ENCODE measurements at places on chromosomes 1 and 21.

DNA sequence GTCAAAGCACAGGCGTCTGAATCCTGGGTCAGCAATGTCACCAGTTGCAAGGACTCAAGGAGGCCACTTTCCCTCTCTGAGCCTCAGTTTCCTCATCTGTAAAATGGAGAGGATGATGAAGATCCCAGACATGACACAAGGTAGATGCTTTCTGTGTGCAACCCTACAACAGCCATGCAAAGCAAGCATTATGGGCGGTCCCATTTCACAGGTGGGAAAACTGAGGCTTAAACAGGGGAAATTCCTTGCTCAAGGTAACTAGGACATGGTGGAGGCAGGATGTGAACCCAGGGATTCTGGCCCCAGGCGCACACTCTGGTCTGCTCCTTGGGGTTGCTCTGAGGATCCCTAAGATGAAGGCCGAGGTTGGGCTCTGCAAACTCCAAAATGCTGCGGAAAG is 311.0 kb downstream of the PTPRU start:
- no peak for DNase-seq

DNA sequence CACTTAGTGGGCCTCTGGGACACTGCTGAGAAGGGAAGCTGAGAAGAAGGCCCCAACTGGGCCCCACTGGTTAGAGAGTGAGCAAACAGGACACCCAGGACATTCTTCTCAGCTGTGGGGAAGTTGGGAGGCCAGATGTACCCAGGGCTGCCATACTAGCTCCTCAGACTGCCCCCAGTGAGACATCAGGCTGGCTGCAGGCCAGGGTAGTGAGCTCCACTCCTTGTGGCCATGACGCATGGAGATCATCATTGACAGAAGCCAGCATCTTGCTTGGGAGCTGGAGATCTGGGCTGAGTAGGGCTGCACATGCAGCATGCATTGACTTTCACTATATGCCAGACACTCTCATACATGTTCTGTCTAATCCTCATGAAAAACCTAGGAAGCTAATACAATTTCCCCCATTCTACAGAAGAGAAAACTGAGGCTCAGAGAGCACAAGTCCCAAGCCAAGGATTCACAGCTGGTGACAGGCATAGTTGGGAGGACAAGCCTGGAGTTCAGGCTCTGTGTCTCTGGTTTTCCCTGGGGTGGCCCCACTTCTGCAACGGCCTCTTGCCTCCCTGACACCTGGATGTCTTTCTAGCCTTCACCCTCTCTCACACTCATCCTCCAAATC is 24.1 kb upstream of the MYCL start:
- no peak for DNase-seq

DNA sequence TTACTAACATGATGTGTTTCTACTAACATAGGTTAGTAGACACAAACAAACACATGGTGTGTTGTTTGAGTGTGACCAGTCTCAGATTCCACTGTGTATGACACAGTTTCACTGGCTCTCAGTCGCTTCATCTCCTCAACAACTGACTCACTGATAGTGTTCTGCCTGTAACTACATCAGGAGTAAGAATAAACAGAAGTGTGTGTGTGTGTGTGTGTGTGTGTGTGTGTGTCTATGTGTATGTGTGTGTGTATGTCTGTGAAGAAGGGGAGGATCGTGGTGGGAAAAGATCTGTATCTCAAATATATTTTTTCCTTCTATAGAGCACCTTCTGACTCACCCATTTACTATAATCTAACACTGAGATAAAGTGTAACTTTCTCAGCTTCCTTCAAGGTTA is 391.0 kb downstream of the PTPRC start:
- peak; percentile 16 for DNase-seq

DNA sequence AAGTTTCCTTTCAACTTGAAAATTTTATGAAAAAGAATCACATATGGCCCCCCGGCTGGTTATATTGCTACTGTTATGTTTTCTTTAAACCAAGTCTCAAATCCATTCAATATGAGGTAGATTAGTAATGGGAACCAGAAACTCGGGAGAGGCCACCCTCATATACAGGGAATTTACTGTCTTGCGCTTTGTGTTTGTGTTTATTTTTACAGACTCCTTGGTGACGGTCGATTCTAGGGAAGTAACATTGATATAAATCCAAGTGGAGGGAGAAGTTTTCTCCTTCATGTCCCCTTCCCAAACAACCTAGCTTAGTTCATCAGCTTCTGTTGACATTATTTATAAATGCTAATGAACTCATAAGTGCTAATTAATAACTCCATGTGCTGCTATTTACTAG is 163.5 kb upstream of the LMO4 start:
- no peak for DNase-seq

GRCh38 chr21:42564561-42564971 is 50.9 kb downstream of the SLC37A1 start:
- DNase-seq: no peak

DNA sequence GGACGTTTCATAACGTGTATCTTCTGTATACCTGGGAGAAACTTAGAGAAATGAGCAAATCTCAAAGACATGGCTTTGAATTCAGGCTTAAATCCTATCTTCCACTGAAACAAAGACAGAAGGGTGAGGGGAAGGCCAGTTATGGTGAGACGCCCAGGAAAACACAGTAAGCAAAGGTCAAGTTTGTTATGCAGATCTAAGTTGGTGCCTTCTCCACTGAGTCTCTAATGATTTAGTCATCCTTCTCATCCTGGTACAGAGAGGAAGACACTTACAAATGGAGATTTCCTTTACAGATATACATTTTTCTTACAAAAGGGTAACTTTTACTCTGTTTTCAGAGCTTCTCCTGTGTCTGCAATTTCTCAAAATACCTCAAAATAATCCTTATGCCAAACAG is 64.4 kb downstream of the MAP3K7CL start:
- DNase-seq: no peak

DNA sequence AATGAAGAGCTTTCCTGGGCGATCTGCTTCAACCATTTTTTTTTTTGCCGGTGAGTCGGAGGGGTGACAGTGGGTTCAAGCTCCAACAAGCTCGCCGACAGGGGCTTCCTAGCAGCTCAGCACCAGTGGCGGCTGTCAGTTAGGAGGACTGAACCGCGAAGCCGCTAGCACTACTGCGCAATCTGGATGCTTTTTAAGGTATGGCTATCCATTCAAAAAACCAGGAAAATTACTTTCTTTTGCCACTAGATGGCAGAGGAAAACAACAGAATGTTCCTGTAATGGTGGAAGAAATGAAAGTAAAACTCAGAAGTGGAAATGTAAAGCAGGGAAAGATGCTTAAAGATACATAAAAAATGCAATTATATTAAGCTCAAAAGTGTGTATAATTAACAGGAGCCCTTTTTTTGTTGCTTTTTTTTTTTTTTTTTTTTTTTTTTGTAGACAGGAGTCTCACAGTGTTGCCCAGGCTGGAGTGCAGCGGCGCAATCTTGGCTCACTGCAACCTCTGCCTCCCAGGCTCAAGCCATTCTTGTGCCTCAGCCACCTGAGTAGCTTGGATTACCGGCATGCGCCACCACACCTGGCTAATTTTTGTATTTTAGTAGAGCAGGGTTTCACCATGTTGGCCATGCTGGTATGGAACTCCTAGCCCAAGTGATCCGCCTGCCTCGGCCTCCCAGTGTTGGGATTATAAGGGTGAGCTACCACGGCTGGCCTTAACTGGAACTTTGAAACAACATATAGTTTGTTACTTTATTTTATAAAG is 8.5 kb downstream of the KYAT3 start:
- DNase-seq: peak; percentile 65

DNA sequence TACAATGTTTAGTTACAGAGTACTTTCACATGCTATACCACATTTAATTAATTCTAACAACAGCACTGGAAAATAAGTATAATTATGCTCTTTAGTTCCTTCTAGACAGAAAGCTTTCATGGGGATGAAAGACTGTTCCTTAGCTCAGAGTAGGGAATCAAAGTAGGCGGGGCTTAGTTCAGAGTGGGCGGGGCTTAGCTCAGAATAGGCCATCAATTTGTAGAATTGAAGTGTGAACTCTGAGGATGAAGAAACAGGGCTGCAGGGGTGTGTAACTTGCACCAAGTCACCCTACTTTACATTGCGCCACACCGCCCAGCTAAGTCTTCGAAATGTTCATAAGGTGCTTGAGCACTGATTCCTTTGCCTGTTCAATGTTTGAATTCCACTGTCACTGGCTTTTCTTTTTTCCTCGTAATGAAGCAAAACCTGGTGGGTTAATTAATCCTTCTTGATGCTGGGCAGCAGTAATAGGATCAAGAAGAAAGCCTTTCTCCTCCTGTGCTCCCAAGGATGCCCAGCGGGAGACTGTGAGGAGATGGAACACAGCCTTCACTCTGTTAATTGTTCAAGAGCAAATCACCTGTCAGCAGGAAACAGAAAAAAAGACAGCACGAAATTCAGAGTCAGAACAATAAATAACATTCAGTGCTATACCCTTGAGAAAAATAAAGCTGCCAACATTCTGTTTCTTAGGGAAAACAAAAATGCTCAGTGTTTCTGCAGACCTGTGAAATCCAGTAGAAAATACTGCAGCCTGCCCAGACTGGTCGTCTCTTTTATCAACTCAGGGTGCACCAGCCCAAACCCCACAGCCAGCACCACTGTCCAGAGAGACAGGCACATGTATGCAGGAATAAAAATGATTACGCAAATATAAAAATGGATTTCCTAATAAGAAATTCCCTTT is 66.5 kb upstream of the CAMK1G start:
- DNase-seq: no peak

DNA sequence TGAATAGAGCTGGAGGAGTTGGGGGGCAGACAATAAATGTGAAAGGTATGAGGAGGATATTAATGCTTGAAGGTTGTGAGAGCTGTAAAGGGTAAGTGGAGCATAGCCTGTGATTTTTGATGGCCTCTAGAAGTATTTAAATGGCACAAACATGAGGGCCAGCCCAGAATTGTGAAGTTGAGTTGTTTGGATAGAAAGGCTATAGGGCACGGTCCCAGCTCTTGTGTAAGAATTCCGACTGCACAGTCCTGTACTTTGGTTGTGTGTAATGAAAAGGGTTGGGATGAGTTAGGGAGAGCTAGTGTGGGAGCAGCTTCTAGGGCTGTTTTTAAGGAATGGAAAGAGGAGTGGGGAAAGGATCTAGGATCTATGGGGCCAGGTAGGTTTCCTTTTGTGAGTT is 665.5 kb downstream of the USP25 start:
- DNase-seq: no peak

GRCh38 chr1:108345776-108346531 is 102.1 kb upstream of the NBPF4 start:
- DNase-seq: no peak

DNA sequence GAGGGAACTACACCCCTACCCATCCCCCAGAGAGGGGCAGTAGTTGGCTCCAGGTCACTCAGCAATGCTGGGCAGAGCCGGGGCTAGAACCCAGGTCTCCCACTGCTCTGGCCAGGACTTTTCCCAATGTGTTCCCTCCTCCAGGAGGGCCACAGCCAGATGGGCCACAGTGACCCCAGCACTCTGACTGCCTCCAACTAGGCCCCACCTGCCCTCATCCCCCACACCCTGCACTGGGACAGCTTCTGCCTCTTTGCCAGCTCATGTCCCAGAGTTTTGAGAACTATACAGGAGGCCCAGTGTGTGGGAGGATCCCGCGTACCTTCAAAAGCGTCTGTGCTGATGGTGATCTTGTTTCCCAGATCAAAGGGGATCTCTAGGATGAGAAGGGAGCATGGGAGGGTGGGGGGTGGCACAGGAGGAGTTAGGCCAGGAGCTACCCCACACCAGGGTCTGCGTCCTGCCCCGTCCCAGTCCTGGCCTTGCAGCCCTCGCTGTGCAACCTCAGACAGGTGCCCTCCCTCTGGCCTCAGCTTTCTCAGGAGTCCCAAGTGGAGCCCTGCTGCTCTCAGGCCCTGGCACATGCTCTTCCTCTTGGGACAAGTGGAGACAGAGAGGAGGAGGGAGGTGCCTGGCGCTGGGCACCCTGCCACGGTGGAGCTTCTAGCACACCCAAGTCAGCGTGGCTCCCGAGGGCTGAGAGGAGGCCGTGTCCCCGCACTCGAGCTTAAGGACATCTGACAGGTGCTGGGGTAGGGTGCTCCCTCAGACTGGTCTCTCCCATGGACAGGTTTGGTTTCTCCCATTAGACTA is 22.0 kb downstream of the MYOM3 start:
- no peak for DNase-seq

DNA sequence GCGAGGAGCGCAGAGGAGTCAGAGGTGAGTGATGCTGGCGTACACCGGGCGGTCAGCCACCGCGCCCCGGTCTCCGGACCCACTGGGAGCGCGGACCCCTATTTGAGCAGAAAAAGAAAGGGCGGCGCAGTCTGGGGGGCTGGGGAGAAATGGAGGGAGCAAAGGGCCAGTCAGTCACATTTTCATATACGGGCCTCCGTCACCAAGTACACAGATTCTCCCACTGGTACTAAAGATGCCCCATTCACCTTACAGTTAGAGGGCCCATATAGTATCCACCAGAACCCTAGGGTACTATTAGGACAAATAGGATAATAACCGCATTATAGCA is 573 bp downstream of the C2CD4D start:
- no peak for DNase-seq

- no peak for DNase-seq
Observed at GRCh38 chr1:186980400-186980799, 151.7 kb downstream of the PLA2G4A start.

GRCh38 chr1:18047122-18047521 is 60.5 kb upstream of the IGSF21 start:
- DNase-seq: no peak

GRCh38 chr1:153541641-153542590 is 1.2 kb upstream of the S100A5 start:
- DNase-seq: no peak

GRCh38 chr21:35138665-35139381 is 89.7 kb upstream of the RUNX1 start:
- no peak for DNase-seq

GRCh38 chr1:178374016-178374415 is 122.7 kb downstream of the CLEC20A start:
- DNase-seq: no peak

DNA sequence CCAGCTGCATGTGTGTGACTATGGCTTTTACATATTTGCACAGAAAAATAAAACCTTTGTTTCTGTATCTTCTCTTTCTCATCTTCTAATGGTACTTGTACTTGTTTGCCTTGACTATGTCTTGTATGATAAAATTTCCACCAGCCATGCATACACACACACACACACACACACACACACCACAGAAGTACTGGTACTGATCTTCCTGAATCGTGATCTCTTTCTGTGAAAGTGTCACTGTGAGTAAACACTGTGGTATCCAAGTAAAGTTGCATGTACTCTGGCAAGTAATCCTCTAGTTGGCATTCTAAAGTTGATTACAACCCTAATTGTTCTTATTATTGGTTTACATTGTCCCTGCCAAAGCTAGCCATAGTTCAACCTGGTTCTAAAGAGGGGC is 176.7 kb downstream of the CRB1 start:
- no peak for DNase-seq

DNA sequence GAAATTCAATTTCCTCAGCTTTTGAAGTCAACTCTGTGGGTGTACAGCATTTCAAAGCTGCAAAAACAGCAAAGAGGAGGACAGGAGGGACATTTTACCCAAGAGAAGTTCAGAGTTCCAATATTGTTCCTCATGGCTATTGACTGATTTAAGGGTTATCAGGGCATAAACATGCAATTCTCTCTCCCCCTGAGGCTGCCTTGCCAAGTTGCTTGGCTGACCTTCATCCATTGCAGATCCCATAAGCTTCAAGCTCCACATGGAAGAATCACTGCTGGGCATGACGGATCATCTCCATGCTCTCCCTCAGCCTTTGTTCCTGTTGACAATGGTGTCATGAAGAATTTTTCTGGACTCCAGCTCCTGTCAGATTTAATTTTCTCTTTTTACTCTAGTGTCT is 115.2 kb upstream of the SERBP1 start:
- no peak for DNase-seq

- no peak for DNase-seq
Observed at GRCh38 chr1:23124259-23125026, 44.2 kb downstream of the LUZP1 start.

- DNase-seq: no peak
Observed at GRCh38 chr1:121483961-121484424, 299.2 kb downstream of the SRGAP2C start.
